ENCODE measurements at places on chromosomes 3 and 15.

DNA sequence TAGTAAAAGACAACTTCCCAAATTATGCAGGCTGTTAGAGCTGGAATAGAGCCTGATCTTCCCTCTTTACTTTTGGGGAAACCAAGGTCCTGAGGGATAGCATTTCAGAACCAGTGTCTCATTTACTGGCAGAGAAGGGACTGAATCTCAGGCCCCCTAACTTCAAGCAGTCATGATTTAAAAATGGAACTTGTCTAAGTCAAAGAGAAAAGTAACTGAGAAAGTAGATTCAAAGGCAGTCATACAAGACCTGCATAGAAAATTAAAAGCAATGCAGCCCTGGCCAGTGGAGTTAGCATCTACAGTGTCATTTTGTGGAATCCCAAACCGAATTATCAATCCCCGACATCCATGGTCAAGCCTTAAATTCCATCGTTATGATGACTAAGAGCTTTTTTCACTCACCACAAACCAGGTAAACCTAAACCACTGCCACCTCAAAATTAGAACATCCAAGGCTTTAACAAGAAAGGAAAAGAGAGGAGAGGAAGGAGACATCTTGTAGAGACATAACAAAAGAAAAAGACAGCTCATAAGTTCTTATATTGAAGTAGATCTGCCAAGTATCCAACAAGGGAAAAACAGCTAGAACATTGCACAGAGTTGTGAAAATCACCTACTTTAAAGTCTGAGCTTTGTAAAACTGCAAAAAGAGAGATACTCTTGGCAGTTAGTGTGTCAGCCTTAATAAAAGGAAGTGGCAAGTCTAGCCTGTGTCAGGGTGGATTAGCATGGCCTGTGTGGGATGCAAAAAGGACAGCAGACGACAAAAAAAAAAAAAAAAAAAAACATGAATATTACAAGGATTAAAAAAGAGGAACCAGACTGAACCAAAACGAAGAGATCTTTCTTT lies 54.1 kb upstream of the CCR2 start:
- no peak for DNase-seq

GRCh38 chr15:75058127-75058905 lies 34.9 kb downstream of the PPCDC start:
- no peak for DNase-seq

DNA sequence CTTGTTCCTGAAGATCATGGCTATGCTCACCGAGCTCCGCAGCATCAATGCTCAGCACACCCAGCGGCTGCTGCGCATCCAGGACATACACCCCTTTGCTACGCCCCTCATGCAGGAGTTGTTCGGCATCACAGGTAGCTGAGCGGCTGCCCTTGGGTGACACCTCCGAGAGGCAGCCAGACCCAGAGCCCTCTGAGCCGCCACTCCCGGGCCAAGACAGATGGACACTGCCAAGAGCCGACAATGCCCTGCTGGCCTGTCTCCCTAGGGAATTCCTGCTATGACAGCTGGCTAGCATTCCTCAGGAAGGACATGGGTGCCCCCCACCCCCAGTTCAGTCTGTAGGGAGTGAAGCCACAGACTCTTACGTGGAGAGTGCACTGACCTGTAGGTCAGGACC lies 35.2 kb downstream of the NR1I2 start:
- no peak for DNase-seq

GRCh38 chr3:29291260-29291981 lies 10.6 kb downstream of the RBMS3 start:
- DNase-seq: no peak

DNA sequence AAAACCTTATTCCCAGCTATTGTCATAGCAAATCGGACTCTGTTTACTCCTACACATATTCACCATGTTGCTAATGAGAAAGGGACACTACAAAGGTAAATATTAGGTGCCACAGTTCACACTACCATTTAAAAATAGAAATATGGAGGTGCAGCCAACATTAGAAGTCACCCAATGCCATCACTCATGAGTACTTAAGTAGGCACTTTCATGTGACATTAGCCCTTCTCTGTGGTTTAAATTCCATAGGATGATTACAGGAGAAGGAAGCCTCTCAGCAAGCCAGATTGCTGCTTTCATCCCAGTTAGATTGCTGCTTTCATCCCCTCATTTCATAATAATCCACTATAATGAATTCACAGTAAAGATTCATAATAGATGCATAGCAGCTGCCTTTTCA lies 376.8 kb upstream of the ALCAM start:
- DNase-seq: no peak

DNA sequence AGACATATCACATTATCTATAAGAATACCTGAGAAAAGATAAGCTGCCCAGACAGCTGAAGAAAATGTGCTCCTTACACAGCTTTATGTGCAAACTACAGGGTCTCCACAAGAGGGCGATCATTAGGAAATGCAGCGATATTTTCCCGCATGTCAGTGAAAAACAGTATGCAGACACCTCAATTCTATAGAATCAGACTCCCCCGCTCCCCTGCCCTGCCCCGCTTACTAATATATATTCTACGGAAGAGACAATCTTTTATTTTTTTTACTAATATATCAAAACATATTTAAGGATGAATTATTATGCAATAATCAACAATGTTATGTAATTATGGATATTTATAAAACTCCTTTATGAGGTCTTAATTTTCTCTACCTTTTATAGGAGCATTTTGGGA lies 681.3 kb downstream of the ROBO1 start:
- DNase-seq: no peak

DNA sequence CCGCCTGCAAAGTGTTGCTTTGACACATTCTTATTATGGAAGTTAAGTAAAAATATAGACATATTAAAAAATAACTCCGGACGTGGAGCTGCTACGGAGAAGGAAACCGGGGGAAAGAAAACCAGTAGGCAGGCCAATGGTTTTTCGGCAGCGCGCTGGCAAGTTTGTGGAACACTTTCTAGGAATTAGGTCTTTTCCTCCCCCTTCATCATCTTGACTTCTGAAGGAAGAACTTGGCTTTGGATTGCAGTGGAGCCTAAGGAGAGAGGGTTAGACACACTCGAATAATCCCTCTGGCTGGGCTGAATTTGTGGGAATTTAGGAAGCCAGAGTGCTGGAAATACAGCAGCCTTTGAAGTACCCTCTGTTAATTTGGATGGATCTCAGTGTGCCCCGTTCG lies 317 bp downstream of the ROBO2 start:
- DNase-seq: no peak

GRCh38 chr3:14298442-14298841 lies 104.0 kb upstream of the SLC6A6 start:
- DNase-seq: no peak

DNA sequence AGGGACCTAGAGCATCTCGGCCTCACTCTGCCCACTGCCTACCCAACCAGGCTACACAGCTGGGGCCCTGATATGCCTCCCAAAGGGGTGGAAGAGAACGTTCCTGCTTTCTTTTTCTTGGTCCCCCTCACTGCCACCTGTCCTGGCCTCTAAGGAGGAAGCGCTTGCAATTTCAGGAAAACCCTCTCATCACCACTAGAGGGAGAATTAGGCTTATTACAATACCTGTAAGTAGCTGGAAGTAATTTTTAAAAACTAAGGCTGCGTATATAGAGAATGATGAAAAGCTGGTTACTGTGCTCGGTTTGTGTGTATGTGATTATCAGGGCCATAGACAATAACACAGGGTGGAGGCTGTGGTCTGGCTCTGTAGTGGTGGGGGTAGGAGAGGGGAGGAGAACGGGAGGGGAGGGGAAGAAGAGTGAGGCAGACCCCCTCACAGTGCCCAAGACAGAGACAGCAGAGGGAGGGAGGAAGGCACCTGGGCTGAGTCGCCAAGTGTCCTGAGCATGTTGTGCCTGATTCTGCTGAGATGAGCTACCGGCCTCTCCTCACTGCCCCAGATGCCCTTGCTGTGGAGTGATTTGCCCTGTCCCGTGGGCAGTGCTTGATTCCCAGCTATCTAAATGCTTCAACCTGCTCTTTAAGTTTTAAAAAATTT lies 3.3 kb downstream of the GABRG3 start:
- DNase-seq: no peak

DNA sequence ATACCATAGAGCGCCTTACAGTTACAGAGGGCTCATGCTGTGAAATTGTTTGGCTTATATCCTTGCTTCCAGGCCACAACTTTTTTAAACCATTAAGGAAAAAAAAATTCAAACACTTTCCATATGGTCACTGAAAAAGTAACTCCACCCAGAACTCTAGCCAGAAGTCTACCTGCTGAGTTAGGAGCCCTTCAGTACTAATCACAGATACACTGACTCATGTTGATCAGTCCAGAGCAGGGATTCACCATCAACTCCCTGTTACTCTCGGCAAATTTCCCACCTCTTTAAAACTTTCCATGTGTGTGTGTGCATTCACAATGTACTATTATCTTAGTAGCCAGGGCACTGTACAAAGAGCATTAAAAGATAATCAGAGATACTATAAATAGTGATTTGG lies 372.8 kb downstream of the MAGI1 start:
- DNase-seq: no peak

DNA sequence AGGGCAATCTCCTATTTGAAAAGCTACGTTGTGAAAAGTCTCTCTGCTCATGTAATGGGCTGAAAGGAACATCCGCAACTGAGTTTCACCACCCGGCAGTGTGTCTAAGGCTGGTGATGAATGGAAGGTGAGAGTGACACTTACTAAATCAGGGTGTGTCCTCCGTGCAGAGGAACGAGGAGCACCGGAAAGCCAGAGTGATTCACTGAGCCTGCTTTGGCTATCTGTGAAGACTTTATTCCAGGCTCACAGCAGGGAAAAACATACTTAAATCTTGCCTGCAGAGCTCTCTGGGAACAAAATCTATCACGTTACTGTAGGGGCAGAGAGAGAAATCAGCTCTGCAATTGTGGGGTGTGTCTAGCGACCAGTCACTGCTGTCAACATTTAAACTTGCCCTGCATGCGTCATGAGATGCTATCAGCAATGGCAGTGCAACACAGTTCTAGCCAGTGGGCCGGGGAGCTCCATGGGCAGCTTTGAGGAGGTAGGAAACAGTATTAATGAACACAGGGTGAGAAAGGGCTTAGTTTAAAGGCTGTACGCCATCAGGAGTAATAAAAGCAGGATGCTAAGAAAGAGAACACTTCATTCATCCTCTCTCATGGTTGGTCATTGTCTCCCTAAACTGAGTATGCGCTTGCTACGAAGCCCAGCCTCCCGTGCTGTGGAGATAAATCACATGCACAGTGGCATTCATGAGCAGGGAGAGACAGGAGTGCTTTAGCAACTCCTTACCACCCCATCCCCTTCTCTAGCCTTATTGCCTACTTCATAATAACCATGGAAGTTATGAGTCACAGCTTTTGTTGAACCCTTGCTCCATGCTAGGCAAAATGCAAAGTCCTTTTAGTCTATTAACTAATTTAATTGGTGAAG lies 542.7 kb upstream of the ADAMTS9 start:
- no peak for DNase-seq

DNA sequence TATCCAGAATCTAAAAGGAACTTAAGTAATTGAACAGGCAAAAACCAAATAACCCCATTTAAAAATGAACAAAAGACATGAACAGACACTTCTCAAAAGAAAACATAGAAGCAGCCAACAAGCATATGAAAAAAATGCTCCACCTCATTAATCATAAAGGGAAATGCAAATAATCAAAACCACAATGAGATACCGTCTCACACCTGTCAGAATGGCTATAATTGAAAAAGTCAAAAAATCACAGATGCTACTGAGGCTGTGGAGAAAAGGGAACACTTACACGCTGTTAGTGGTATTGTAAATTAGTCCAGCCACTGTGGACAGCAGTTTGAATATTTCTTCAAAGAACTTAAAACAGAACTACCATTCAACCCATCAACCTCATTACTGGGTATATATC lies 220.7 kb downstream of the MEX3B start:
- DNase-seq: no peak

DNA sequence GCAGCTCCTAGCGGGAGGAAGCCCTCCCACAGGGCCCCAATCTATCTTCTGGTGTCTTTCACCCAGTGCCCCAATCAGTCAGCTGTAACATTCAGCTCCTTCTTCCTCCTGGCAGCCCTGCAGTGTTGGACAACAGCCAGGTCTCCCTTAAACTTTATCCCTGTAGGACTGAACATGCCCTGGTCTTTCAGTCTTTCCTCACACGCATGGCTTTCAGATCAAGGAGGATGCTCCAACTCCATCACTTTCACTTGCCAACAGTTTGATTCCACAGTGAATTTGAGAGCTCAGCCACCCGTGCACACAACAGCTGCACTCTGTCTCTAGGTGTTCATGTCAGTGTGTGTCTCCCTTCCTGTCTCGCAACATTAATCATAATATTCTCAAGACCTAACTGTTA lies 28.5 kb upstream of the LRRC34 start:
- no peak for DNase-seq

- no peak for DNase-seq
Measured at GRCh38 chr3:106715286-106715685, 662.0 kb upstream of the CCDC54 start.

GRCh38 chr3:17133632-17134545 lies 249.1 kb downstream of the PLCL2 start:
- no peak for DNase-seq

DNA sequence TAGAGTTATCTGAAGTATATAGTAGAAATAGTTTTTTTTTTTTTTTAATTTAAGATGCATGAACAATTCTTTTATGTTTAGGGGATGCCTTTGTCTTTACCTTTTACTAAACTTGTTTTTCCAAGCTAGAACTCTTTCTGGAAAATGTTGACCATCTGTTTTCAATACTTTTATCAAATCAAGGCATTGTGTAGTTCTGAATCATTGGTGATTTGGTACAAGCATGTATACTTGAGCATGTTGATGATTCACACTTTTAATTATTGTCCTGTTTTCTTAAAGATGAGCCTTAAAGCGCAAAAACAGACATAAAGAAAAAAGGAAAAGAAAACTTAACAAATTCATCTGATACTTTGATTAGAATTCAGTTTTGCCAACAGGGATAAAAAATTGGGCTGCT lies 28.3 kb downstream of the PDCD6IP start:
- DNase-seq: no peak

DNA sequence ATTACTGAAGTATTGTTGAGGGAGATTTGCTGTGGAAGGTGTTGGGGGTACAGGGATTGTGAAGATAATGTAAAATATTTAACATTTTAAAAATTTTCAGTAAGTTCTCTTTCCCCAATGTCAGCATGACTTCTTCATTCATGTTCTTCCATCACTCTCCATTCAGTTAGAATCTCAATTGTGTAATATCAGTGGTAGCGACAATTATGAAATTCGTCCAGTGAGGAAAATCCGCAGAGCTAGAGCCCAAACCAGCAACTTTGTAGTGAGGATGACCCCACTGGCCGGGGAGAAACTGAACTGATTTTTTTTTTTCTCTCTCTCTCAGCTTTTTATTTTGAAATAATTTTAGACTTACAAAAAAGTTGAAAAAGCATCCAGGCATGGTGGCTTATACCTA lies 171.7 kb downstream of the PGPEP1L start:
- DNase-seq: no peak

GRCh38 chr3:182527745-182528144 lies 265.6 kb upstream of the ATP11B start:
- no peak for DNase-seq
